ENCODE measurements at places on chromosomes 7 and 10. TPM values are rescaled to one million over a fixed set of nuclear protein-coding genes. Genes with fewer than 3 reads are reported as not detected.

Gene ATRNL1
- total RNA-seq = 2.0 TPM

Gene SMO
- total RNA-seq = 4.7 TPM

- H3K36me3 ChIP-seq = no peaks in the 10 kb centered on the region
- no peak for DNase-seq
- peaks cover 6% of the 10 kb centered on the region for H3K4me1 ChIP-seq
- H3K27me3 ChIP-seq = no peaks in the 10 kb centered on the region
Observed at GRCh38 chr10:10824591-10825148, 193.0 kb upstream of the CELF2 start.

- no peak overlapping the region for H3K4me3 ChIP-seq
- H3K4me1 ChIP-seq = no peaks in the 10 kb centered on the region
- peak; percentile 69 for DNase-seq
- H3K36me3 ChIP-seq = no peaks in the 10 kb centered on the region
Observed at GRCh38 chr10:130218936-130219335, 82.7 kb downstream of the GLRX3 start.

DNA sequence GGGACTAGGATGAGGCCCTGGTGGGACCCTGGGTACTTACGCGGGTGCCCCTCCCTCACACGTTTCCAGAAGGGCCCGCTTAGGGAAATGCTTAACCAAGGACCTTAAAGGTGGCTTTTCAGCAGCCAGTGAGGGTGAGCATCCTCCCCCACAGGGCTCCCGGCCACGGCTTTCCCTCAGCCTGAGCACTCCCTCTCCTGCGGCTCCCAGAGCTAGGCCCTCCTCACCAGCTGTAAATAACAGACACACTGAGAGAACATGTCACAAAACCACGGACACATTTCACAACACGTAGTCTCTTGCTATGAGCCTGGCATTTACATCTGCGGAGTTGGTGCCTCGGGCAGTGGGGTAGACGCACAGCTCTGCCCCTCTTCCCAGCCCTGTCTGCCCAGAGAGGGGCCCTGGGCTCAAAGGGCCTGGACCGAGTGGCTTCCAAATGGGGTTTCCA is 25.2 kb downstream of the GRID1 start:
- DNase-seq = peak; percentile 62
- H3K27ac ChIP-seq = no peak overlapping the region
- H3K27me3 ChIP-seq = no peaks in the 10 kb centered on the region

GRCh38 chr7:116731445-116732335 is 59.7 kb downstream of the MET start:
- H3K4me1 ChIP-seq = no peaks in the 10 kb centered on the region
- H3K36me3 ChIP-seq = no peaks in the 10 kb centered on the region
- no peak overlapping the region for H3K27ac ChIP-seq
- no peaks in the 10 kb centered on the region for H3K27me3 ChIP-seq

DNA sequence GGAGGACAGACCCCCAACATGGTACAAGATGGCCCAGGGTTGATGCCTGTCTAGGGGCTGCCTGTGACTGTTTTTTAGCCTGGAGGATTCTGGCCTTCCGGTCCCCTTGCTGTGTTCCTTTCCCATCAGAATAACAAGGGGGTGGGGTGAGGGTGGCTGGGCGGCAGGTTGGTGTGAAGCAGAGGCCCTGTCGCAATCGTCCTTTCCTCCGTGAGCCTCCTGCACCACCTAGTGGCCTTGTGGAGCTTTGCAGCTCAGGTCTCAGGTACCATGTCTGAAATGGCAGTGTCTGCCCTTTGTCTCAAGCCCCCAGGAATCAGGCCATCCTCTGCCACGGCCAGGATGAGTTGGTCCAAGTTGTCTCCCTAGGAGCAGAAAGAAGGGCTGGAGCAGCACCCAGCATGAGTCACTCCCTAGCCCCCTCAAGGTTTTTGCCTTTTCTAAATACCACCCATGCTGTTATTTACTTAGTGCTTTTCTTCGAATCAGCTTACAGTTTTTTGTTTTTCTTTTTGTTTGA is 24.2 kb downstream of the TACR2 start:
- H3K27me3 ChIP-seq = no peaks in the 10 kb centered on the region
- H3K4me3 ChIP-seq = no peak overlapping the region
- H3K36me3 ChIP-seq = peaks cover 2% of the 10 kb centered on the region
- H3K4me1 ChIP-seq = peaks cover 9% of the 10 kb centered on the region

Gene CALML3
- not detected for total RNA-seq

Gene TMEM236
- 1.9 TPM for total RNA-seq

- H3K27me3 ChIP-seq = no peaks in the 10 kb centered on the region
- peak overlapping the region; percentile 53 for H3K27ac ChIP-seq
- DNase-seq = no peak
- H3K36me3 ChIP-seq = no peaks in the 10 kb centered on the region
- H3K4me1 ChIP-seq = peaks cover 20% of the 10 kb centered on the region
Observed at GRCh38 chr7:94160719-94161435, 156.7 kb upstream of the BET1 start.

Gene PTPRN2
- 18.2 TPM for total RNA-seq

DNA sequence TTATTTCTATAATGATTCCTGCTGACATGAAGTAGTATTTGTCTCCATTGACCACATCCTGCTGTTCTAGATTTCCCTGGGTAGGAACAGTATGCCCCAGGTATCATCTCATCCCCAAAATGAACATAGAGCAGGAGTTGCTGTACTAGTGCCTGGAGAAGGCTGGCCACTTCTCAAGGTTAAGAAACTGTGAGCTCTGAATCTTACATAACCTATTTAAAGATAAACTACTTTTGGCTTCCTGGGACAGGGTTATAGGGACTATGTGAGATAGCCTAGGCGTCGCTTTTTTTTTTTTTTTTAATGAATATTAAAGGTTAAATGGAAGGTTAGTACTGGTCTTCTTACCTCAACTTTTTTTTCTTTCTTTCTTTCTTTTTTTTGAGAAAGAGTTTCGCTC is 103.0 kb downstream of the LRRC4 start:
- H3K27me3 ChIP-seq = no peaks in the 10 kb centered on the region
- H3K4me1 ChIP-seq = peaks cover 22% of the 10 kb centered on the region

DNA sequence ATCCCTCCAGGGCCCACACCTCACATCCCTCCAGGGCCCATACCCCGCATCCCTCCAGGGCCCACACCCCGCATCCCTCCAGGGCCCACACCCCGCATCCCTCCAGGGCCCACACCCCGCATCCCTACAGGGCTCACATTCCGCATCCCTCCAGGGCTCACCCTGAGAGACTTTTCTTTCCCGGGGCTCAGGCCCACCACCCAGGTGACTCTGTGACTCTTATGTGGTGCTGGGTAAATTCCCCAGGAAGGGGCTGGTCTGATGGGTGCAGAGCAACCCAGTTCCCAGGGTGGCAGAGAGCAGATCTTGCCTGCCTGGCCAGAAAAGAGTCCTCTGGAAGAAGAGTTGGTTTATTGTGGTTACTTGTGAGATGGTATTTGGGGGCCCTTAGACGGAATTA is 290.7 kb downstream of the TCERG1L start:
- no peaks in the 10 kb centered on the region for H3K36me3 ChIP-seq
- H3K27ac ChIP-seq = no peak overlapping the region
- no peaks in the 10 kb centered on the region for H3K27me3 ChIP-seq
- no peaks in the 10 kb centered on the region for H3K4me1 ChIP-seq

Gene GPR26
- total RNA-seq = not detected

- no peak for DNase-seq
- no peaks in the 10 kb centered on the region for H3K4me1 ChIP-seq
- no peaks in the 10 kb centered on the region for H3K27me3 ChIP-seq
- H3K27ac ChIP-seq = no peak overlapping the region
- no peak overlapping the region for H3K4me3 ChIP-seq
- peaks cover 32% of the 10 kb centered on the region for H3K36me3 ChIP-seq
Observed at GRCh38 chr7:72706521-72706920, 121.5 kb downstream of the TYW1B start.

- no peaks in the 10 kb centered on the region for H3K4me1 ChIP-seq
- DNase-seq = no peak
- H3K4me3 ChIP-seq = no peak overlapping the region
- H3K27ac ChIP-seq = no peak overlapping the region
- H3K27me3 ChIP-seq = no peaks in the 10 kb centered on the region
Observed at GRCh38 chr10:111222961-111223360, 146.1 kb downstream of the ADRA2A start.

DNA sequence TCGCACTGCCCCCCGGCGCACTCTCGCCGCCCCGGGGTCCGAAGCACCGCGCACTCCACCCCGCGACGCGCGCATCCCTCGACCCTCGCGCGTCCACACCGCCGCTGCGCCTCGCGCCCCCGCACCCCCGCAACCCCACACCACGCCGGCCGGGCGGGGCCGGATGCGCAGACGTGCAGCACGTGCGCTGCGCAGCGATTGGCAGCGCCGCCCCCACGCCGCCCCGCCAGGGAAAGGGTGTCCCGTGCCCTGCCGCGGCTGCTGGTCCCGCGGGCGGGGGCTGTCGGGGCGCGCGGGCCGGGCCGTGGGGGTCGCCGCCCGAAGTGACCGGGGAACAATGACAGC is 53.7 kb upstream of the KDM7A start:
- peaks cover 14% of the 10 kb centered on the region for H3K4me1 ChIP-seq
- peak; percentile 97 for DNase-seq
- no peaks in the 10 kb centered on the region for H3K27me3 ChIP-seq
- peak overlapping the region; percentile 87 for H3K27ac ChIP-seq
- H3K36me3 ChIP-seq = no peaks in the 10 kb centered on the region
- H3K4me3 ChIP-seq = peak overlapping the region; percentile 83
